NCI-H1930 (cell line): ENCODE measurements at places on chromosomes 16 and 17.

DNA sequence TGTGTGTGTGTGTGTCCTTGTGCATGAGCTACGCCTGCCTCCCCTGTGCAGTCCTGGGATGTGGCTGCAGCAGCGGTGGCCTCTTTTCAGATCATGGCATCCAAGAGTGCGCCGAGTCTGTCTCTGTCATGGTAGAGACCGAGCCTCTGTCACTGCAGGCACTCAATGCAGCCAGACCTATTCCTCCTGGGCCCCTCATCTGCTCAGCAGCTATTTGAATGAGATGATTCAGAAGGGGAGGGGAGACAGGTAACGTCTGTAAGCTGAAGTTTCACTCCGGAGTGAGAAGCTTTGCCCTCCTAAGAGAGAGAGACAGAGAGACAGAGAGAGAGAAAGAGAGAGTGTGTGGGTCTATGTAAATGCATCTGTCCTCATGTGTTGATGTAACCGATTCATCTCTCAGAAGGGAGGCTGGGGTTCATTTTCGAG, 22.5 kb downstream of the STAT5A start:
- no peak for DNase-seq

DNA sequence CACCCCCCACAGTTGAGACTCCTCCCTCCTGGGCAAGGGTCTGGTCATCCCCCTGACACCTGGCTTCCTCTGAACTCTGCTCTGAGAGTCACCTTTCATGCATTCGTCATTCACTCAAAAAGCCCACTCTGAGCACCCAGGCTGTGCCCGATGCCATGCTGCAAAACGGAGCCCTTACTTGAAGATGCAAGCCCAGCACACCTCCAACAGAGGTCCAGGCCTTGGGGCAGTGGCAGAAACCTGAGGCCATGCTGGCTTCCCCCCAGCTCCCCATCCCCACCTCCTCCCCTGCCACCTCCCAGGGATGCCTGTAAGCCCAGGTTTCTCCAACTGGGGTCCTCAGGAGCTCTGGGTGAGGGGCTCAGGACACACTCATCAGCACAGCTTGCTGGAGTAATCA, 67.7 kb upstream of the TNRC6C start:
- no peak for DNase-seq

GRCh38 chr16:2452650-2453049, 7.3 kb upstream of the TEDC2 start:
- no peak for DNase-seq

DNA sequence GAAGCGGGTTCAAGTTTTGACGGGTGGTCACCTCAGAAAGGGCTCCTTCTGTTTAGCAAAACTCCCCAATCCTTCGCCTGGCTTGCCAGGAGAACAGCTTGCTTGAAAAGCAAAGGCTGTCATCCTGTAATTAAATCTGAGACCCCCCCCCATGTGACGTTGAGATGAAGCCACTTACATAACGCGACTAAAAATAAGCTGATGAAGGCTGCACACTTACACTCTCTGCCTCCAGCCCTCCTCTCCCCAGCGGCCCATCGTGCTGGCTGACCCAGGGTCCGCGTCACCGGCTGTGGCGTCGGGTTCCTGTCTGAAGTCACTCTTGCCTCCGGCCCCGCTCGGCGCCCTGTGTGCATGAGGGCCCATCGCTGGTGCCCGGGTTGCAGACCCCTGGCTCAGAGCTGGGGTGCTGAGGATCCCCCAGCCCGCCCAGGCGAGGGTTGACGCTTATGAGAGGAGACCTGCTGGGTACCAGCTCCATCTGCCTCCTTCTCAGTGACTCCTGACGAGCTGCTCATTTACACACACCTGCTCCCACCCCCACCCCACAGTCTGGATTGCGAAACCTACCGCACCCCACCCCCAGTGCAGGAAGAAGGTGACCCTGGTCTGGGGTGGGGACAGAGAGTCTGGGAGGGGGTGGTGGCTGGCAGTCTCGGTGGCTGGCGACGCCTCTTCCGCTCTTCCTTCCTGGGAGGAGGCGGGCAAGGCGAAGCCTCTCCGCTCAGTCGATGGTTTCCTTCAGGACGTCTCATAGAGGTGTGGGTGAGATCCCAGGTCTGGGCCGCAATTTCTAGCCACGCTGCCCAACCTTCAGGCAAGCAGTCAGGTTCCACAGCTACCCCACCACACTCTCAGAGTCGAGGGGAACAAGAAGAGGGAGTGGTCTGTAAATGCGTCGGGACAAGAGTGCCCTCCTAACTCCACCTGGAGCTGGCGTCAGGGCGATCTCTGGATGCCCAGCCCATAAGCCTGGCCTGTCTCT, 3.1 kb upstream of the BAIAP2 start:
- DNase-seq, result no peak

- DNase-seq, result no peak
Measured at GRCh38 chr17:72152387-72152929, 31.6 kb downstream of the SOX9 start.
